ENCODE measurements at places on chromosomes 4 and X. TPM values are rescaled to one million over a fixed set of nuclear protein-coding genes. Genes with fewer than 3 reads are reported as not detected.

DNA sequence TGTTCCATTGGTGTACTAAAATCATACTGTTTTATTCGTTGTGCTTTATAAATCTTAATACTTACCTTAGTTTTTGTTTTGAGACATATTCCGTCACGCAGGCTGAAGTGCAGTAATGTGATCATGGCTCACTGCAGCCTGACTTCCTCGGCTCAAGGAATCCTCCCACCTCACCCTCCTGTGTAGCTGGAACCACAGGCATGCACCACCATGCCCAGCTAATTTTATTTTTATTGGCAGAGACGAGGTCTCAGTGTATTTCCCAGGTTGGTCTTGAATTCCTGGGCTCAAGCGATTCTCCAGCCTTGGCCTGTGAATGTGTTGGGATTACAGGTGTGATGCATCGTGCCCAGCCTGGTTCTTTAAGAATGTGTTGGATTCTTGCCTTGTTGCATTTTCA lies 24.4 kb upstream of the DCK start:
- DNase-seq = no peak

CACNA1F gene
- 0.07 TPM for total RNA-seq

DNA sequence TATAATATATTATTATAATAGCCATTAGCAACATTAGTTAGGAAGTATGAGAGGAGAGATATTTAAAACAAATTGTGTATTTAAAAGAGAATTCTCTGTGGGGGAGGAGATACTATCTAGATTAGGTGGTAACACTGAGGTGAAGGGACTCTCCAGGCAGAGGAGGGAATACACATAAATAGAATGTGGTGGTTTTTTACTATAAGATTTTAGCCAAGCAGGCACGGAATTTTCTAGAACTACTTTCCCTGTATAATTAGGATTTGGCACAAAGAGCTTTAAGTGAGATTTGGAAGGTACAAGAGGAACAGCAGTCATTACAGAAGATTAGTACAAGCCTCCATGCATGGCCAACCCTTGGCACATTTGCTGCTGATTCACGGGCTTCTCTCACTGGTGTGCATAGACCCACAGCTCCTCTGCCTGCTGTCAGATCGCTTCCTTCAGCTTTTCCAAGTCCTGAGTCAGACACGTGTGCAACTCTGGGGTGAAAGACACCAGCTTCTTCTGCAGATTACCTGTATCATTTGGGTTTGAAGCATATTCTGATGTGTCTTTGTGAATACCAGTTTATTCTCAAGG lies 685.5 kb downstream of the KCTD8 start:
- DNase-seq = no peak

AKAP4 gene
- not detected for total RNA-seq

GPC4 gene
- total RNA-seq = 8.2 TPM

TMEM31 gene
- not detected for total RNA-seq

DDX53 gene
- not detected for total RNA-seq

- DNase-seq = no peak
Measured at GRCh38 chr4:58760737-58761136, 1650.6 kb upstream of the IGFBP7 start.

- DNase-seq = no peak
Measured at GRCh38 chr4:87950936-87951511, 24.5 kb upstream of the SPP1 start.

DNA sequence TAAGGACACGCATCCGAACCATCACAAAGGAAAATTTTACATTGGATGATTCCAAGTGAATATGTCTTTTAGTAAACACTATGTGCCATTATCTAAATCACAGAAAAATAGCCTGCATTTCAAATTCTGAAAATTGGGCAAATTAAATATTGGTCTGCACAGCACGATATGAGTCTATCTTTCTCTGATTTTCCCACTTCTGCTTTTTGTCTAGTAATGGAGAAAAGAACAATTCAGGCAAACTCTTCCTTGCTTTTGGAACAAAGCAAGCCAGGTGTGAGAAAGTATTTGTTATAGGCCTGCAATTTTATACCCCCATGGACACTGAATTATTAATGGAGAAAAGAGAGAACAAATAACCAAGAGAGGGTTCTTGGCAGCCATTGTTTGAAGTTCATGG lies 97.8 kb downstream of the ZNF827 start:
- no peak for DNase-seq

- DNase-seq = no peak
Measured at GRCh38 chr4:139728840-139729239, 63.2 kb downstream of the MGST2 start.

XAGE1B gene
- not detected for total RNA-seq

PFKFB1 gene
- not detected for total RNA-seq

DNA sequence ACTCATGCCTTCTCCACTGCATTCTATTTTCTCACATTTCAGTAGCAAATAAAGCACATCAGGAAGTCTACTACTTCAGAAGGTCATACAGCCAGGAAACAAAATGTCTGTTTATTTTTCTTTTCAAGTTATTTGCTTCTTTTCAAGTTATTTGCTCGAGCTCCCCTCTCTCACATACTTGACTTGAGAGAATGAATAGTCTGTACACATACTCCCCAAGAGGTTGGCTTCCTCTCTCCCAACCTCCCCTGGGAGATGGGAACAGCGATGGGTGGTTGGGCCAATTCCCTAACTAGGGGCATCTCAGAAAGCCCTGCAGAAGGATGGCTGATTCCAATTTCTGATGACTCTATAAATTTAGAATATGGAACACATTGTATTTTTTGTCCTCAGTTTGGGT lies 64.7 kb upstream of the PTPN13 start:
- no peak for DNase-seq

DNA sequence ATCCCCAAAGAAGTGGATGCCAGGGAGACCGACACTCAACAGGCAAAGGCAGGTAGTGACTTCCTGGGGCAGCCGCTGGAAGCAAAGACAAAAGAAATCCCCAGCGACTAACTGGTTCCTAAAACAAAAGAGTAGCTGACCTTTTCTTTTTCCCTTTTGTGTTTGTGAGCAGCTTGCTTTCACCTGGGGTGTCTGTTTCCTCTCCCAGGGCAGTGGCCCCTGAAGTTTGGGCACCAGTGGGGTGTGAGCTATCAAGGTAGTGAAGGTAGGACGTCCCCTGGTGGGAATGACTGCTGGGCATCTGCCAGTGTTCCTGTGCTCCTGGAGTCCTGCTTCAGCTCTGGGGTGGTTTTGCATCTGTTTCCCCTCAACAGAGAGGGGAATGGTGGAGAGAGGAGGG lies 41.6 kb upstream of the STIM2 start:
- no peak for DNase-seq

- DNase-seq = no peak
Measured at GRCh38 chrX:110561034-110561433, 202.4 kb downstream of the RTL9 start.

GRCh38 chrX:136061696-136062095 lies 76.5 kb downstream of the SLC9A6 start:
- DNase-seq = no peak

GRCh38 chr4:86948276-86948675 lies 13.5 kb downstream of the AFF1 start:
- no peak for DNase-seq

GRCh38 chr4:61332693-61333092 lies 132.6 kb downstream of the ADGRL3 start:
- DNase-seq = no peak

DNA sequence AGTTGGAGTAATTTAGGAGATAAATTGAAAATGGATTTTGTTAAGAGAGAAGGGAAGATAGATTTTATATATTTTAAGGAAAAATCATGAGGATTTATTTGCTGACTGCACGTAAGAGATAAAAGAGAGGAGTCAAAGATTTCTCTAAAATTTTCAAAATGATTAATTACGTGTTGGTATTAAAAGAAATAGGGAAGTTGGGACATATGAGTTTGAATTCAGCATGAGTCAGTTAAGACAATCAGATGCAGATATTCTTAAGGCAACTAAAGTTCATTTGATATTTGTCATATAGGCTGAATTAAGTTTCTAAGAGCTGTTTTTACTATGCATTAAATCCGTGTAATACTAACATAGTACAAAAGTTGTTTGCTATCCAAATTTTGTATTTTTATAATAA lies 46.9 kb downstream of the TET2 start:
- no peak for DNase-seq

KLHL15 gene
- total RNA-seq = 47.1 TPM

NR3C2 gene
- 10.4 TPM for total RNA-seq

UGT2B17 gene
- not detected for total RNA-seq

GRCh38 chrX:16239211-16239610 lies 71.9 kb downstream of the MAGEB17 start:
- no peak for DNase-seq

DNA sequence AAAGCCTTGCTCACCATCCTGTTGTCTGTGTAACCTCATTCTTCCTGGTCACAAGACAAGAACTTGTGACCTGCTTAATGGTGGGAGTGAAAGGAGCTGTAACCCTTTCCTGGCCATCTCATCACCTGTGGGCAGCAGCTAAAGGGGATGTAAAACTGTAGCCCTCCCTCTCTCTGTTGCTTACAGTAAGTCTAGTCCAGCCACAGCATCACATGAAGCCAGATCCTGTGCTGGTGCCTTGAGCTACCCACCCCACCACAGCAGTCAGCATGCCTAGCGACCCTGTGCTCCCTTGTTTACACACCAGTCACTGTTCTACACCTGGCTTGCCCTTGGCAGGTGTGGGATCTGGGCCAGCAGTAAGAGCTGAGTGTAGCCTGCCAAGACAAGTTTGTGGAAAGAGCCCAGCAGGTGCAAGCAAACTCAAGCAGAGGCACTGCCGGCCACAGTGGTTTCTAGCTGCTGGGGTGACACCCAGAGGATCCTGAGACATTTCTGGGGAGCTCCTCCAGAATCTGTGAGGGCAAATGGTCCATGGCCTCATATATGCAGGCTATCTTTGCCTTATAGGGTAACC lies 41.0 kb downstream of the UGT2B28 start:
- no peak for DNase-seq

MEPE gene
- total RNA-seq = not detected

GRCh38 chrX:107935200-107935599 lies 47.0 kb downstream of the TEX13B start:
- DNase-seq = no peak

- no peak for DNase-seq
Measured at GRCh38 chr4:7860600-7861163, 79.0 kb downstream of the AFAP1 start.

DNA sequence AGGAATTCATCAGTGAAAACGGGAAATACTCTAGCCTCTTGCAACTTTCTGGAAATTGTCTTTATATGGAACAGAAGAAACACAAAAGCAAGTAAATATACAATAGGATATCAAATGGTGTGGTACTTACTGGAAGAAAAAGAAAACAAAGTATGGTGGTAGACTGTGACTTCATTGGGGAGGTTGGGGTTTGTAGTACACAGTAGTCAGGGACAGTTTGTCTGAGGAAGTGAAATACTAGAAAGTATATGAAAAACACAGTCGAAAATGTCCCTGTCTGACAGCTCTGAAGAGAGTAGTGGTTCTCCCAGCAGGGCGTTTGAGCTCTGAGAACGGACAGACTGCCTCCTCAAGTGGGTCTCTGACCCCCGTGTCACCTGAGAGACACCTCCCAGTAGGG lies 390.0 kb upstream of the NWD2 start:
- no peak for DNase-seq

- DNase-seq = no peak
Measured at GRCh38 chr4:165991325-165992180, 118.5 kb downstream of the TLL1 start.

- DNase-seq = no peak
Measured at GRCh38 chrX:132757066-132757623, 201.3 kb downstream of the HS6ST2 start.

GRCh38 chr4:13498469-13498868 lies 14.3 kb upstream of the RAB28 start:
- DNase-seq = no peak

DNA sequence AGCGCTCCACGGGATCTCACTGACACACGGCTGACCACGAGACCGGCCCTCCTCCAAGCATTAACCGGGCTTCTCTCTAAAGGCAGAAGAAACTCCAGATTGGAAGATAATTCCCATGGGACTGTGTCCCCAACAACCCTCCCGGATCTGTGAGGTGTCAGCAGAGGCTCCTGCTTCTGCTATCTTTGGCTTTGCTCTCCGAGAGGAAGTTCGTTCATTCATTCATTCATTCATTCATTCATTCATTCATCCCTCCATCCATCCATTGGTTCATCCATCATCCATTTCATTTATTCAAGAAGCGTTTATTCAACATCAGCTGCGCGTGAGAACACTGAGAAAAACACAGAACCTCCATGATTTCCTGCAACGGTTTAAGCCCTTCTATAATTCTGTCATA lies 11.5 kb downstream of the ADRA2C start:
- DNase-seq = no peak

- no peak for DNase-seq
Measured at GRCh38 chr4:156098805-156099204, 145.1 kb upstream of the CTSO start.

DNA sequence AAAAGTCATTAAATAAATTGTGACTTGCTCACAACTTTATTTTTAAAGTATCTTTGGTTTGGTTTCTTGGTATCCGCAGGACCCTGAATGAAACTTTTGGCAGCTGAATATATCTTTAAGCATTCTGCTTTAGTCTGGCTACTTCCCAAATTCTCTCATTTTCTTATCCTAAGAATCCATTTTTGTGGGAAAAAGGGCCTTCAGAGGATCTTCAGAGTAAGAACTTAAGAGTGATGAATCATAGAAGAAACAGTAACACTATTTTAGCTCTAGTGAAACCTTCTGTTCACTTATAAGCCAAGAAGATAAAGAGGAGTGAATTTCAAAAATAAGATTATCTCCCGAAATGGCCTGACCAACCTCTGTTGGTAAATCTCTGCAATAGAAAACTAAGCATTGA lies 540.6 kb upstream of the MAGEB18 start:
- DNase-seq = no peak

GRCh38 chr4:128232719-128233118 lies 54.9 kb downstream of the PGRMC2 start:
- DNase-seq = no peak

GRCh38 chrX:114906984-114907510 lies 110.4 kb downstream of the IL13RA2 start:
- DNase-seq = no peak

FAM133A gene
- total RNA-seq = 0.30 TPM

DNA sequence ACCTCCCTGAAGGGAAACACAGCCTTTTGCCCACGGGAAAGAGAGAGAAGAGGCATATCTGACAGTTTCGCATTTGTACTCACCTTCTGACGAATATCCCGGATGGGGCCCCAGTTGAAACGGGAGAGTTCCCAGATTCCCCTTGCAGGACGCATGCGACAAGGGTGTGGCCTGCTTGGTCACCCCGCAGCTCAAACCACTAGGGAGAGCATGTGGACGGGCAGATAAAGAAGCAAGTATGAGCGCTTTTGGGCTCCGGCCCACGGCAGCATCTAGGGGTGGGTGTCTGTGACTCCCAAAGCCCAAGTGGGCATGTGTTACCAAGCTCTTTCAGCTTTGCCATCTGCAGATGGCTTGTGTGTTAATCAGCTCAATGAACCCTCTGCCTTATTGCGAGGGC lies 70.1 kb upstream of the MED14 start:
- no peak for DNase-seq

TMEM154 gene
- 1.3 TPM for total RNA-seq

DNA sequence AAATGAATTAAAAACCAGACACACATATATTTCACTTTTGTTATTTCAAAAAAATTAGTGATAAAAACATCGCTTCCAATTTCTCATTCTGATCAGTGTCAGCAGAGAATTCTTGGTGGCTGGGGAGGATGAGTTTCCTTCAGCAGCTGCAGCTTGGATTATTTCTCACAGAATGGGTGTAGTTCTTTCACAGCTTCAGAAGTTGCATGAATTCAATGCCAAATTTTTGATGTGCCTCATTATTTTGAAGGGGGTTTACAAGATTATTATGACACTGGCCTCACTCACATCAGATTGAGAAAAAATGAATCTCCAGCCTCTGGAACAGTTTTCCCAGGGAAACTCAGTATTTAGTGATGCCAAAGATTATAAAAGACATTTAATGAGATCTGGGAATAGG lies 184.9 kb upstream of the WDFY3 start:
- DNase-seq = no peak

GRCh38 chr4:125796138-125796537 lies 481.4 kb downstream of the FAT4 start:
- DNase-seq = no peak
